ENCODE measurements at places on chromosomes 5 and 9.

DNA sequence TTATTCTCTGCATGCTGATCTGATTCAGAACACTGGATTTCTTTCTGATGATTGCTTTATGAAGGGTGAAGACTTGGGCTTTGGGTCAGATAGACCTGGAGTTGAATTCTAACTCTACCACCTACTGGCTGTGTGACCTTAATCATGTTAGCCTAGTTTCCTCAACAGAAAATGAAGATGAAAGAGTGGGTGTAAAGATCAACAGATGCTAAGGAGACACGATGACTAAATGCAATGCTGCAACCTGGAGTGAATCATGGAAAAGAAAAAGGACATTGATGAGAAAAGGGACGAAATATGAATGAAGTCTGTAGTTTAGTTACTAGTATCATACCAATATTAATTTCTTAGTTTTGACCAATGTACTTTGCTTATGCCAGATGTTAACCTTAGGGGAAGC is 27.8 kb upstream of the DENND1A start:
- DNase-seq, result no peak

- DNase-seq, result no peak
Measured at GRCh38 chr9:132456241-132456640, 46.2 kb downstream of the CFAP77 start.

DNA sequence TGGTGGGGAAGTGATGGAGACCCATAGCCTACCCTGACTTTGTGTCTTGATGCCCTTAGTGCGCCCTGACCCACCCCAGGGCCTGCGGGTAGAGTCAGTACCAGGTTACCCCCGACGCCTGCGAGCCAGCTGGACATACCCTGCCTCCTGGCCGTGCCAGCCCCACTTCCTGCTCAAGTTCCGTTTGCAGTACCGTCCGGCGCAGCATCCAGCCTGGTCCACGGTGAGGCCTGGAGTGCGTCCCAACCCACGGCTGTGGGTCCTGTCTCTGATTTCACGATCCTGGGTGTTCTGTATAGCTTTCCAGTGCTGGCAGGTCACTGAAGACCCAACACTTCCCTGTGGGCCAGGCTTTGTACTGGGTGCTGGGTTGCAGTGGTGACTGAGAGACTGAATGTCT is 4.0 kb downstream of the CCL27 start:
- no peak for DNase-seq

DNA sequence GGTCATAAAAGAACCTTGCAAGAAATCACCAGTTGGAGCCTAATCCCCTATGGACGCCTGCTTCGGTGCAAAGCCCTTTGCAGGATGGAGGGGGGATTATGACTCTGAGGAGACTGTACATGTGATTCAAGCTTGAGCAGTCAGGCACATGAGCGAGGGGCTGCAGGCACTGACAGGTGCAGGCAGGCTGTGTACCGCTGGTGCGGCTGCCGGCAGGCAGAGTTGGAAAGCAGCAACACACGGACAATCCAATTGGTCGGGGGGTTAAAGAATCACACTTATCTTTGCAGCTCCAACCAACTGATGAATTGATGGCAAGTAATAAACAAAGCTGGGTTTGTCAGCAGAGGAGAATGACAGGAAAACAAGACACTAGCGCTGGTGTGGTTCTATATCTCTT is 5.7 kb downstream of the WHRN start:
- no peak for DNase-seq

GRCh38 chr5:7000310-7000709 is 287.1 kb downstream of the TENT4A start:
- no peak for DNase-seq

GRCh38 chr9:32782476-32783167 is 718 bp upstream of the TMEM215 start:
- no peak for DNase-seq

- no peak for DNase-seq
Measured at GRCh38 chr5:128770907-128771306, 194.4 kb upstream of the SLC27A6 start.

- DNase-seq, result no peak
Measured at GRCh38 chr5:96093340-96093739, 131.7 kb upstream of the ELL2 start.

DNA sequence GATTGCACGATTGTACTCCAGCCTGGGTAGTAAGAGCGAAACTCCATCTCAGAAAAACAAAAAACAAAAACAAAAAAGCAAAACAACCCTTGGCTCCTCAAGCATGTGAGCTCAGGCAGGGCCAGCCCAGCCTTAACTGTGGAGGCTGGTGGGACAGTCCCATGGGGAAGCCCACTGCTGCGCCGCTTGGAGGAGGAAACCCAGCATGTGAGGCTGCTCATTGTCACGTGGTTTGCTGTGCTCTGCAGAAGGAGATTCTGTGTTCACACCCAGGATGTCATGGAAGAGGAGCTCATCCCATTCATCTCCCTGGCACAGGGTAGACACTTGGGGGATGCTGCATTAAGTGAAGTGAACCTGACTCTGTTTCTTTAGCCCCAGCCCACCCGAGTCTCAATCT is 4.0 kb downstream of the ZBED3 start:
- no peak for DNase-seq

GRCh38 chr5:168612996-168613395 is 33.8 kb upstream of the PANK3 start:
- DNase-seq, result no peak

Data from BJ (cell line).